Osteoblast (primary cell): ENCODE measurements at places on chromosomes 2 and 18.
A peak's percentile ranks its signal among the peaks of the same experiment; 100 is the strongest.

DNA sequence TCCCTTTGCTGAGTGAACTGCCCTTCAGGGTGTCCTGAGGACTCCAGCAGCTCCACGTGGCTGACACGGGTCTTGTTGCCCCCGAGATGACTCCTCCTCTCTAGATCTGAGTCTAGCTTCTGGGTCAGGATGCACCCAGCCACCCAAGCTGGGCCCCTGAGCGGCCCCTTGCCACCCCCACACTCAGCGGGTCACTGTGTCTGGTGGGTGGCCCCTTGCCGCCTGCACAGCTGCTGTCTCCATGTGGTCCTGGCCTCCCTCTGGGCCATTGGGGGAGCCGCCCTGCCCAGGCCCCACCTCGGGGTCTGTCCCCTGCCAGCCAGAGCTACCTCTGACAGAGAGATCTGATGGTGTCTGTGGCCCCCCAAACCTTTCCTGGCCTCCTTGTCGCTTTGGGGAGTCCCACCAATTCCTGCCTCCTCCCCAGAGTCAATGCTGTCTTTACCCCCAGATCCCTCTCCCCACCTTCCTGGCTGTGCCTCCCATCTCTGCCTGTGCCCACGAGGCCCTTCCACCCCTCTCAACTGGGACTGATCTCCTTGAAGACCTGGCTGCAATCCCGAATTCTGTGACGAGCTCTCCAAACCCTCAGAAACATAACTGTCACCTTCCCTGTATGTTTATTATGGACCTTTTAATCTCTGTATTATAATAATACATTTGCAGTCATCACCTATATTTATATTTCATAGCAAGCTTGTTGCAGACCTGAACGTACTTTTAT lies 46.5 kb downstream of the TWIST2 start:
- no peak for DNase-seq

GRCh38 chr2:217711188-217711587 lies 291.6 kb downstream of the TNS1 start:
- DNase-seq: no peak

GRCh38 chr2:10343658-10344057 lies 41.0 kb downstream of the HPCAL1 start:
- no peak for DNase-seq

DNA sequence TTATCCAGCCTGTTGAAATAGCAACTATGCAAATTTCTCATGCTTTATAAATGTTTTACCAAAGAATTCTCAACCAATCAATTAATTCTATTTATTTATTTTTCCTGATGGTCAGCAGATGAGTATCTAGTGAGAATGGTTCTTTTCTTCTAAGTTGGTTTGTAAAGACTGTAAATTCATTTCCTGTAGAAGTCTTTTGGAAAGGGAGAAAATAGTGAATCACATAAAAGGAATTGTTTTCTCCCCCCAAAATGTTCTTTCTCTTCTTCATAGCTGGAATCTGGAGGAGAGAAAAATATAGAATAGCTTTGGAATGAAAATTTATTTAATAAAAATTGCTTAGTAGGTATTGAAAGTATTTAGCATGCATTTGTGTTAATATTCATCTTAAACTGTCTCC lies 836.1 kb upstream of the ZEB2 start:
- no peak for DNase-seq

- DNase-seq: no peak
Observed at GRCh38 chr18:67408240-67408639, 108.3 kb downstream of the DSEL start.

- no peak for DNase-seq
Observed at GRCh38 chr18:12057419-12058039, 36.1 kb upstream of the ANKRD62 start.

GRCh38 chr2:85435220-85435958 lies 16.9 kb downstream of the SH2D6 start:
- DNase-seq: no peak

DNA sequence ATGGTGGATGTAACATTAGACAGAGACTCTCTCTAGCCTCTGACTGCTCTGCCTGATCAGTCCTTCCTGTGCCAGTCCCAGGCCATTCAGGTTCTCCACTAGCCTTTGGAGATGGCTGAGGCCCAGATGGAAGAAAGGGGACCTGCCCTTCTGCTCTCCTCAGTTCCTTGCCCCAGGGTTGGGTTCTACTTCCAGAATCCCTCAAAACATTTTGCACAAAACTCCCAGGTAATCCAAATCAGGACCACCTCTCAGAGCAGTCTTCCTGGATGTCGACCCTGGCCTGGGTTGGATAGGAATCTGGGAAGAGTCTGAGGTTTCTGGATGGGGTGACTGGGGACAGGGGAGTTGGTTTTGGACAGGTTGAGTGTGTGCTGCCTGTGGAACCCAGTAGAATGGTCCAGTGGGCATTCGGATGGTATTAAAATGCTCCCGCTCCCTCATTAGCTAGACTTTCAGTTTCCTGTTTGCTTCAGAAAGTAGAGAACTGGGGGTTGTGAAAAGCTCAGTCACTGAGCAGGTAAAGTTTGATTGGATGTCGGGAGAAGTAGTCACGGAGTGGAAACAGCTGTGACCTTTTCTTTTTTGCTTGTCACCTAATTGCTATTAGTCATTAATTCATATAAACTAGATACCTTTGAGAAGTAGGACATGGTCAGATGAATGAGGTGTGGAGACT lies 37.9 kb downstream of the DPYSL5 start:
- DNase-seq: no peak

DNA sequence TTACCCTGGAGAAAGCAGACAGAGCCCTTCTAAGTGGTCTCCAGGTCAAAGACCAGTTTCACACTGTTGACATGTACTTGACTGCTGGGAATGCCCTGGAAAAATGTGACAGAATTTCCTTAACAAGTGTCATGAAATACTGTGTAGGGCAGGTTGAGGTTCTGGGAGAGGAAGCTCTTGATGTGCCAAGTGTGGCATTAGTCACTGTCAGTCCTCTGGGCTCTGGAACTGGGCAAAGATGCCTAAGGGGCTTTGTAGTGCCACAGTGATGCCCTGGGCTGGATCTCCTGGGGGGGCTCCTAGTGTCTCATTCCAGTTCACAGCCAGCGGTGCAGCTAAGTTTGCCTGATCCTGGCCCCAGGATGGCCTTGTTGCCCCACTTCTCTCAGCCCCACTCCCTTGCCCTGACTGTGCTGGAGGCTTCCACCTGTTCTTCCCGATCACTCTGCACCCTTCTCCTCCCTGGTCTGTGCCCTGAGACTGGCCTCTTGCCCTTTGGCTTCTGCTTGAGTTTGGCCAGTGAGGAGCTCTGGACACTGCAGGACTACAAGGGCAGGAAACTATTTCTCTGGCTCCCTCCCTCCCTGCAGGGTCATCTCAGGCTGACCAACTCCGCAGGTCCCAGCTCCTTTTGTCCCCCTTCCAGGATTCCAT lies 27.0 kb upstream of the FAM124B start:
- no peak for DNase-seq

DNA sequence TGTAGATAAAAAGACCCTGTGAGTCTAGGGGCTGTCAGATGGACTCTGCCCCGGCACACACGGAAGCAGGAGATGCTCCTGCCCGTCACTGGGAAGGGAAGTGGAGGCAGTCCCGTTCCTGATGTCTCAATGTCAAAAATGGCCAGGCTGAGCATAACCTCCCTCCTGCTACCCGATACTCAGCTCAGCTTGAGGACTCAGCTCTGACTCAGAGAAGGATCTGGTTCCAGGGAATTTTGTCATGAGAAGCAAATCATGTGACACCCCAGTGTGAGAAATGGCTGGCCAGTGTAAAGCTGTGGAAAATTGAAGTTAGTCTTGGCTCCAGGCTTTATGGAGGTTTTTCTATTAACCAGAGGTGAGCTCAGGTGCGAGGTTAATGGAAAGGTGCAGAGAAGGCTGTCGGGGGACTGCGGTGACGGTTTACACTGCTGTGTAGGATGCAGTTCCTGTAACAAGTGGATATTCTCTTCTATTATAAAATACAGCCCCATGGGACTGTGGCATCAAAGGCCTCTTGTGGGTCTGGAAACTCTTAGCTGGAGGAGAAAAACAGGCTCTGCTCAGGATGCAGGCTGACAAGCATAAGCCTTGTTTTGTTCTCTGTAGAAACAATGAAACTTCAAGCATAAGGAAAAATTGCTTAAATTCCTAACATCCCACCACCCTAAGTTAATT lies 24.7 kb upstream of the AGAP1 start:
- peak; percentile 93 for DNase-seq

DNA sequence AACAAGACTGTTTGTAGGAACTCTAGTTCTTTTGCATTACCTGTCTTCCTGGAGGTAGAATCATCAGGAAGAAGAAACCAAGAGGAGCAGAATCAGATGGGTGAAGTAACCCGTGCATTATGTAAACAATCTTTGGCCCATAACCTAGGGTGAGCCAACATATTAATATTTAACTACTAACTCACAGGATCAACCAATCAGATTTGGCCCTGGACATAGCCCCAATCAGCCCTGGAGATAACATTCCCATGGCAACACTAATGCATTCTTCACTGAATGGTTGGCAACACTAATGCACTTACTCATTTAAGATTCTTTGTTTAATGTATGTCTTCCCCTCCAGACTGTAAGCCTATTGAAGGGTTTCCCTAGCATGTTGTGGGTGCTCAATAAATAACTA lies 72.0 kb upstream of the CTAGE1 start:
- no peak for DNase-seq

GRCh38 chr2:120736624-120737339 lies 1.1 kb downstream of the GLI2 start:
- DNase-seq: peak; percentile 97

GRCh38 chr18:49139766-49140165 lies 189.0 kb upstream of the SMAD7 start:
- no peak for DNase-seq

- DNase-seq: no peak
Observed at GRCh38 chr2:216992056-216992675, 132.3 kb upstream of the TNP1 start.

- DNase-seq: no peak
Observed at GRCh38 chr2:141455211-141455826, 675.5 kb downstream of the LRP1B start.

DNA sequence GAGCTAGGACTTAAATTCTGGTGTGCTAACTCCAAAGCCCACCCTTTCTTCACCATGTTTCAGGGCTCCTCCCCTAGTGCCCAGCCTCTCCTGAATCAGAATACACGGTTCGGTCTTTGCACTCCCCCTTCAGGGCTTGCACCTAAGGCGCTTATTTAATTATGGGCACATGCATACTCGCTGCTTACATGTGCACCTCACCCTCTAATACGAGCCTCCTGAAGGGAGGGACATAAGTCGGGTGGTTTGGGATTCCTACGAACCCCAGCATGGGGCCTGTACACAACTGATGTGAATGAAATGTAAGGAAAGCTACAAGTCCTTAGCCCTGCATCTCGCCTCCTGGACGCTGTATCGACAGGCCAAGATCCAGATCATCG lies 435 bp downstream of the IFT172 start:
- DNase-seq: peak; percentile 82

DNA sequence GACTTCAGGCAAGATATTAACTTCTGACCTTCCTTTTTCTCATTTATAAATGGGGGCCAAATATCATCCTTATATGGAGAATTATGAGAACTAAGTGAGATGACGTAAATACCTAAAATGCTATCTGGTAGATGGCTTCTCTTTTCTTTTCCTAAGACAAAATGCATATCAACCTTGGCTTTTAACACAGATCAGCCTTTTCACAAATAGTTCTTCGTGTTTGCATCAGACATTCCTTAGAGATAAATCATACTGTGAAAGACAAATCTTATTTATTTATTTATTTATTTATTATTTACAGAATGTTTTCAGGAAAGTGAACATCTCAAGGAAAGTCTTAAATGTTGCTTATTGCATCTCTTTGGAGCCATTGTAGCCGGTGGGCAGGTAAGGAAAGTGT lies 62.8 kb downstream of the NBEAL1 start:
- DNase-seq: peak; percentile 58

- DNase-seq: no peak
Observed at GRCh38 chr2:145807968-145808367, 1288.0 kb upstream of the ZEB2 start.

DNA sequence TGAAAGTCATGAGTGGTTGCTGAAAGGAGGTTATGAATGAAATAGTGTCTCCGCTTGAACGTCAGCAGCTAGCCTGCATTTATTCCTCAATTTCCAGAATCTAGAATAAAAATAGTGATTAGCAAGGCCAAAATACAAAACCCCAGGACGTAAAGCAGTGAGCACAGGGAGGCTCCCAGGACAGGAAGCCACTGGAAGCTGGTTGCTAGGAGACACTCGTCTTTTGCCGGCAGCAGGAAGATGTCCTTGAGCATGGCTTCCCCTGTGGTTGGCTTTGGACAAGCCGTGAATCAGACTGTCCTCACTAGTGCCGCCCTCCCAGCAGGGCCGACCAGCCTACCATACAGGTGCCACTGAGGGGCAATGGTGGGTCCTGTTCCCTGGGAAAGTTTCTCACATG lies 374.4 kb downstream of the MTX2 start:
- peak; percentile 81 for DNase-seq

- no peak for DNase-seq
Observed at GRCh38 chr2:61463769-61464475, 7.0 kb downstream of the USP34 start.

- peak; percentile 45 for DNase-seq
Observed at GRCh38 chr2:165837122-165837521, 43.1 kb upstream of the GALNT3 start.

DNA sequence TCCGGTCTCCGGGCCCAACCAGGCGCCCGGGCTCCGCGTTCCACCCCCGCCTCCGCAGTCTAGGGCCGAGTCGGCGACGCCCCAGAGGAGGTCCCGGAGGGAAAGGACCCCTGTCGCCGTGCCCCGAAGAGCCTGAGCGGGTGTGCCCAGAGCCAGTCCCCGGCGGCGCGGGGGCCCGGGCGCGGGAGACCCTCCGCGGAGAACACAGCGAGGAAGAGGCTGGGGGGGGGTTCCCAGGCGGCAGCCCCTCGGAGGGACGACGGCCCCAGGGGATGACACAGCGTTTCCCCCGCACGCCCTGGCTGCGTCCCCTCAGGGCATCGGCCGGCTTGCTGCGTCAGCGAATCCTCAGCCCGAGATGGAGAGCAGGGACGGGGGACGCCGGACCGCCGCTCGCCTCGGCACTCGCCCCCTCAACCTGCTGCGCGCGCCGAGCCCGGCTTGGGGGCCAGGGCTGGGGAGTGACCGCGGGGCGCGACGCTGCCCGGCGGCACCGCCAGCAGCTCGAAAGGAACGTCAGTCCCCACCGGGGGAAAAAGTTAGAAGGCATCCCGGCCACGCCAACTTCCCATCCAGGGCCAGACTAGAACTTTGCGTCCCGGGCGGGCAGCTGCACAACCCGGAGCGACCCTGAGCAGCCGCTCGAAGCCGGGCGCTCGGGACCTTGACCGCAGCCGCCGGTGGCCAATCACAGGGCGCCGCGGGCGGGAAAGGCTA lies 711 bp downstream of the SFXN5 start:
- peak; percentile 80 for DNase-seq

GRCh38 chr18:80167331-80167730 lies 58.3 kb downstream of the ADNP2 start:
- no peak for DNase-seq
